ENCODE measurements at places on chromosomes 1 and 21.

GRCh38 chr1:228008391-228009115 lies 1.8 kb downstream of the WNT3A start:
- no peak for DNase-seq

- no peak for DNase-seq
Measured at GRCh38 chr1:156924478-156925153, 4.2 kb downstream of the LRRC71 start.

- DNase-seq = no peak
Measured at GRCh38 chr1:177131723-177132122, 32.8 kb downstream of the ASTN1 start.

GRCh38 chr21:46021978-46022544 lies 40.5 kb downstream of the COL6A1 start:
- DNase-seq = no peak

GRCh38 chr1:40530735-40531380 lies 579 bp upstream of the ZNF684 start:
- DNase-seq = no peak

DNA sequence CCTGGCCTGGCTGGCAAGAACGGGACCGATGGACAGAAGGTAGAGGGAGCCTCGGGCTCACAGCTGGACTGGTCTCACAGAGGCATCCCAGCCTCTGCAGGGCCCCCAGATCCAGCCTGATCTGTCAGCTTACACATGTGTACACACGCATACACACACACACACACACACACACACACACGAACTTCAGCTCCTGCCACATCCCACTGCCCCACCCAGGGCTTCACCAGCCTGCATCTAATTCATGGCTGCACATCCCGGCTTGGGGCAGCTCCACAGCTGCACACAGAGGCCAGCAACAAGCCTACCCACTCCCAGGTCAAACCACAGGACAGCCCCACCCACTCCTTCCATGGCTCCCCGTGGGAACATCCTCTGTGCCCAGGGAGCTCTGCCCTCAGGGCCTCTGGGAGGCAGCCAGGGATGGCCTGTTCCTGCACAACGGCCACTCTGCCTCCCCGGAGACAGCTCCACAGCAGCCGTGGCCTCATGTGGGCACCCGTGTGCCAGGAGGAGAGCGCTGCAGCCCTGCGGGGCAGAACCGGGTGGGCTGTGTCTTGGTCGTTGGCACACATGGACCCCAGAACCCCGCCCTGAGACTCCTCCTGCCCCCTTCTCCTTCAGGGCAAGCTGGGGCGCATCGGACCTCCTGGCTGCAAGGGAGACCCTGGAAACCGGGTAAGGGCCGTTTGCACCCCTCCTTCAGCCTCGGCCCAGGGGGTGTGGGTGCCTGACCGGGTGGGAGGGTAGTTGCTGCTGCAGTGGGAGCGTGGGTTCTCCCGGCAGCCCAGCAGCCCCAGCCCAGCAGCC lies 19.1 kb downstream of the COL6A2 start:
- no peak for DNase-seq

DNA sequence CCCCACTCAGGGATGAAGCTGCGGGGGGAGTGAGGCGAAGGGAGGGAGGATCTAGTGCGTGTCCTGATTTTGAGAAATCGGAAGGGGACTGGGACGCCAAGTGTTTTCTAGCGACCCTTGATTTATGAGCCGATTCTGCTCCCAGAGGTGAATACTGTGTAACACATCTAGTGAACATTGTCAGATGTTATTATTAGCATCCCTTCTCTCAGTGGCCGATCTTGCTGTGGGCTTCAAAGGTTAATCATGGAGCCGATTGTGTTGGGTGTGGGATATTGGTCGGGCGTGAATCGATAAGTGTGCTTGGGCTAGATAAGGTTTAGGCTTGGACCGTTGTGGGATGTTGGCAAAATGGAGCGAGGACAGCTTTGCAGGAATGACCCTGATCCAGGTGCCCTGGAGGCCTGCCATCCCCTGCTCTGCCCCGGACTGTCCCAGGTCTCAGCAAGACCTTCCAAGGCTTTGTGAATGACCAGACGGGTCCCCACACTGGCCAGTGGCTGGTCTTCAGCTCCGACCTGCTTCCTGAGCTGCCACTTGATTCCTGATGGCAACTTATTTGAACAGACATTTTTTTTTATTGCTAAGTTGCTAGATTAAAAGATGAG lies 2.2 kb downstream of the AJAP1 start:
- DNase-seq = no peak

DNA sequence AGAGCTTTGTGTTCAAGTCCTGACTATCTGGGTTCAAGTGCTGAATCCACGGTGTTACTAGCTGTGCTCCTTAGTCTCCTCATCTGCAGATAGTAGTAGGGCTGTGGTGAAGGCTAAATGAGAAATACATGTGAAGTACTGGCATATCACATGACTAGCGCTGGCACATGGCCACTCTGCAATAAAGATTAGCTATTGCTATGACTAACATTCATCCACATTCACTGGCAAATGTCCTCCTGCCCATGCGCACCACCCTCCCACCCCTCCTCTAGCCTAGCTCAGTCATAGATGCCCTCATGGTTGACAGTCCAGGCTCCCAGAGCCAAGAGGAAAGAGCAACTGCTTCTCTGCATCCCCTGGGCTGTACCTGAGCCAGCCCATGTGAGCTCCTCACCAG lies 8.5 kb upstream of the COL8A2 start:
- DNase-seq = peak; percentile 72
